DND-41 (cell line): ENCODE measurements at places on chromosomes 4 and X.

- peaks cover 27% of the 10 kb centered on the region for H3K4me1 ChIP-seq
- H3K27me3 ChIP-seq: no peaks in the 10 kb centered on the region
- H3K27ac ChIP-seq: no peak overlapping the region
These were observed 124.5 kb downstream of the ATXN3L start for GRCh38 chrX:13195340-13195739.

- no peaks in the 10 kb centered on the region for H3K27me3 ChIP-seq
- DNase-seq: no peak
- no peaks in the 10 kb centered on the region for H3K4me1 ChIP-seq
- no peak overlapping the region for H3K4me3 ChIP-seq
- no peaks in the 10 kb centered on the region for H3K36me3 ChIP-seq
These were observed 40.0 kb downstream of the TMEM144 start for GRCh38 chr4:158250321-158250720.

- peaks cover 4% of the 10 kb centered on the region for H3K27me3 ChIP-seq
- no peak overlapping the region for H3K27ac ChIP-seq
- H3K4me1 ChIP-seq: no peaks in the 10 kb centered on the region
- H3K4me3 ChIP-seq: no peak overlapping the region
These were observed 15.9 kb upstream of the COX7B2 start for GRCh38 chr4:46924789-46925529.

DNA sequence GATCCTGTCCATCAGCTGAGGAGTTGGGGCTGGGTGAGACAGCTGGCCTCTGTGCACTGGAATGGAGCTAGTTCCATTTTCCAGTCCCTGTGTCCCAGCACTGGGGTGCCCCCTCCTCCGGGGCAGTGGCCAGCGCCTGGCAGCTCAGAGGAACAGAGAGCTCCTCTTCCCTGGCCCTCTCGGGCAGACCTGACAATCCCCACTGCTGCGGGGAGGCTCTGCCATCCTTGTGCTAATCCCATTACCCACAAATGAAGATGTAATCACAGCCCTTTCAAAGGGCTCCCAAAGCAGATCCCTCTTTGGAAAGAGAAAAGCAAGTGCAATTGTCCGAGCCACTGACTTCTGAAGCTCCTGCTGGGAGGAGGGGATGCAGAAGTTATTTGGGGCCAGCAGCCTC is 75.1 kb upstream of the MSX1 start:
- H3K27ac ChIP-seq: no peak overlapping the region
- no peaks in the 10 kb centered on the region for H3K4me1 ChIP-seq
- DNase-seq: no peak
- no peaks in the 10 kb centered on the region for H3K36me3 ChIP-seq
- peaks cover 3% of the 10 kb centered on the region for H3K27me3 ChIP-seq
- H3K4me3 ChIP-seq: no peak overlapping the region

DNA sequence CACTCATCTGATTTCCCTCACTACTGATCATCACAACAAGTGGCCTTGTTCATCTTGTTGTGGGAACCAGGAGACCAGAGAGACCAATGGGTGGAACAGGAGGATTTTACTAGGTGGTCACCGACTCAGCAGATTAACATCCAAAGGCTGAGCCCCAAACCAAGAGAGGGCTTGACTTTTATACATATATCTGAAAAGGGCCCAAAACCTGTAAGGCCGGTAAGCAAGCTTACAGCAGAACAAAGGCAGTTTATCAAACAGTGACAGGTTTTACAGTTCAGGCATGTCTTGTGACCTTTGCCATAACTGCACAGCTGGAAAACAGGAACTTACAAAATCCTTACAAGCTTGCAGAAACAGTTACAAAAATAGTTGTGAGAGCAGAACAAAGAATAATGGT is 195.9 kb downstream of the OR13H1 start:
- H3K4me3 ChIP-seq: no peak overlapping the region
- DNase-seq: no peak
- no peaks in the 10 kb centered on the region for H3K4me1 ChIP-seq
- H3K27ac ChIP-seq: no peak overlapping the region

DNA sequence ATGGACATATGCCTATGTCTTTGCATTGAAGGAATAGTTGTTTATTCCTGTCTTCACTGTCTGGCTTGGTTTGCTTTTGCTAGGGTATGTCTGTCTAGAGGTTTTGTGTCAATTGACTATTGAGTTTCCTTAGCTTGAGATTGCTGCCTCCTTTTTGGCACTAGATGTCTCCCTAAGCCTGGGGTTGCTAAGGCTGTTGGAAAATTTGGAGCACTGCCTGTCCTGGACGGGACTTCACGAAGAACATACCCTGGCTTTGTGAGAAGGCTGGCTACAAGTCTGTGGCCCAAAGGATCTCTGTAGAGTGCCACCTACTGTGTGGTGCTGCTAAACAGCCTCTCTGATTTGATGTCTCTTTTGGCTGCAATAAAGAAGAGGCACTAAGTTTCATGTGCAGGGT is 183.8 kb upstream of the NUDT10 start:
- no peaks in the 10 kb centered on the region for H3K36me3 ChIP-seq
- no peaks in the 10 kb centered on the region for H3K4me1 ChIP-seq
- H3K27ac ChIP-seq: no peak overlapping the region
- H3K27me3 ChIP-seq: no peaks in the 10 kb centered on the region
- H3K4me3 ChIP-seq: no peak overlapping the region

DNA sequence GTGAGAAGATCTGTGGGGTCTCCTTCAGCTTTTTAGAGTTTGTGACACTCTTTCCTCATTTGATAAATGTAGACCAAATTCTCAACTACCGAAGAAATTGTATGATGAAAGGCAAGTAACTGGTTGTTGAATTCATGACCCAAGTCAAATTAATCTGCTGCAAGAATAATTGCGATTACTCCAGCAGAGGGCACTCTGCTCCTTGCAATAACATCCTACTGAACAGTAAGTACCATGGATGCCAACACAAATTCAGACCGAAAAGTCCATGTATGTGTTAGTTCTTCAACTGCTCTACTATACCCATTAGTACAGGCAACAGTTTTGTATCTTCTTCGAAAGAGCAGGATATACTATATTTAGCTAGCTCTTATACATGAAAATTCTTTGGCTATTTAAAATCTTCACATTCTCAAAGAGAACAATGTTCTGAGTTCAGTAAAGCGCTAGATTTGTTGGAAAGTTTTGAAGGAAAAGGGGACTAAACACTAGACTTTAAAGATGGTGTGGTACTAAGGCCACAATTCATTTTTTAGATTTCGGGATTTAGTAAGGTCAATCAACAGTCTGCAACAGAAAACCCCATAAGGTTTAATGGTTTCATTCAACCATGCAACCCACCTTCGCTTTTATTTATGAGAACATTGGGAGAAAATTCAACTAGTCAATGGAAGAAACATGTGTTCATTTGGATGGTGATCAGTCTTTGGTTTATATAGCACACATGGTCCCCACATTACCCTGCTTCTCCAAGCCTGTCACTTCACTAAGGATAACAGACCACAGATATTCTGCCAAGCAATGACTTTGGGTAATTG is 105.4 kb upstream of the TBC1D9 start:
- H3K27me3 ChIP-seq: no peaks in the 10 kb centered on the region
- H3K36me3 ChIP-seq: no peaks in the 10 kb centered on the region
- no peak overlapping the region for H3K4me3 ChIP-seq
- peak; percentile 53 for DNase-seq
